ENCODE measurements at places on chromosomes 7 and 10.

DNA sequence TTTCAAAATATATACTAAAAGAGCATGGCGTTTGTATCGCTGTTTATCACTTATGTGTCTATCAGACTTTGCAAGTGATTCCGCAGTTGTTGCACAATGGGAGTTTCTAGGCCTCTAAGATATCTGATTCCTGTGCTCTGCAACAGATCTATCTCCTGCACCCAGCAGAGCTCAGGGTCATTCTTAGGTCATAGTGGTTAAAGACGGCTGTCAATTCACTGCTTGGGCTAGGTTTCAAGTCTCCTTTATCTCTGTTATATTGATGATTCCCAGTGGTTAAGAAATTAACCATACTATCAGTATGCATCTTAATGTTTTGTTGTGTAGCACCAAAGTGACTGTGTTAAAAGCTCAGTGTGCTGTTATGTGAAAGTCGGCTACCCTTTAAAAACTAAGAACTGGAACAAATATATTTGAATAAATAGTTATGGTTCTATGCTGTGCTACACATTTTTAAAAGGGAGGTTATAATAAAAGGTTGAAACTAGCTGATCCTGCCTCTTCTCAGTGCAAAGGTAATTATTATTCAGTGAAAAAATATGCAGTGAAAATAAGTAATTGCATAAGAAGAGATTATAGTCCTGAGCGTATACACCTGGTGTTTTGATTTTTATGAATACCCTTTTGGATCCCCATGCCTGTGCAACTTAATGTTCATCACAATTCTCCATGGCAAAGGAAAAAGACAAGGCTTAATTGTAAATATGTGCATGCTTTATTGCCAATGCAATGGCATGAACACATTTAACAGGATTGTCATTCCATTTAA lies 24.0 kb downstream of the HOXA1 start:
- no peak for DNase-seq

DNA sequence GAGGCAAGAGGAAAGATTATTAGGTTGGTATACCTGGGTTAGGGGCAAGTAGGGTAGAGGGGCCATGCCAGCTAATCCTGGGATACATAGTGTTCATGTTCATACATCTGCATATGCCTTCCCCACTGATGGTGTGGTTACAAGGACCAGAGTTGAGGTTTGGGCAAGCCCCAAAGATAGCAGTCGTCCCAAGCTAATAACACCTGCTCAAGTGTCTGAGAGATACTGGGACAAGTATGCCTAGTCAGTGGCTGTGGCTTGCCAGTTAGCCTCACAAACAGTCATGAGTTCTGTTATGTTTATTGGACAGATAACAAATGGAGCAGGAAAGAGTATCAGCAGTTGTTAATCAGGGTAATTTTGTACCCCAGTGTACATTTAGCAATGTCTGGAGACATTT lies 139.6 kb downstream of the ADAM22 start:
- DNase-seq = no peak

DNA sequence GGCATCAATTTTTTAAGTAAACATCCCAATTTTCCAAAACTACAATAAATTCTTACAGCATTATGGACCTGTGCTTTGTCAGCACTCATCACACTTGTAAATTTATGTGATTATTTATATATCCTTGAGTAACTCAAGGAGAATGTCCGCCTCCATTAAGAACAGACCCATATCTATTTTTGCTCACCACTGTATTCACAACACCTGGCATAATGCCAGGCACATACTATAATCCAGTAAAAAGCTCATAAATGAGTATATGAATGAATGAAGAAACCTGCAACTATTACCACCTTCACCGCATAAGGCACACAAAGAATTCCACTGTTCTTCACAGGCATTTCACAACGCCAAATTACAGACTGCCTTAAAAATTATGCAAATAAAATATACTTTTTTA lies 46.9 kb downstream of the MINDY3 start:
- DNase-seq = no peak

GRCh38 chr10:118968060-118968459 lies 61.5 kb upstream of the NANOS1 start:
- DNase-seq = no peak

GRCh38 chr7:91193141-91193540 lies 71.1 kb upstream of the FZD1 start:
- no peak for DNase-seq
